D721Med (cell line): ENCODE measurements at places on chromosomes 4 and X.

DNA sequence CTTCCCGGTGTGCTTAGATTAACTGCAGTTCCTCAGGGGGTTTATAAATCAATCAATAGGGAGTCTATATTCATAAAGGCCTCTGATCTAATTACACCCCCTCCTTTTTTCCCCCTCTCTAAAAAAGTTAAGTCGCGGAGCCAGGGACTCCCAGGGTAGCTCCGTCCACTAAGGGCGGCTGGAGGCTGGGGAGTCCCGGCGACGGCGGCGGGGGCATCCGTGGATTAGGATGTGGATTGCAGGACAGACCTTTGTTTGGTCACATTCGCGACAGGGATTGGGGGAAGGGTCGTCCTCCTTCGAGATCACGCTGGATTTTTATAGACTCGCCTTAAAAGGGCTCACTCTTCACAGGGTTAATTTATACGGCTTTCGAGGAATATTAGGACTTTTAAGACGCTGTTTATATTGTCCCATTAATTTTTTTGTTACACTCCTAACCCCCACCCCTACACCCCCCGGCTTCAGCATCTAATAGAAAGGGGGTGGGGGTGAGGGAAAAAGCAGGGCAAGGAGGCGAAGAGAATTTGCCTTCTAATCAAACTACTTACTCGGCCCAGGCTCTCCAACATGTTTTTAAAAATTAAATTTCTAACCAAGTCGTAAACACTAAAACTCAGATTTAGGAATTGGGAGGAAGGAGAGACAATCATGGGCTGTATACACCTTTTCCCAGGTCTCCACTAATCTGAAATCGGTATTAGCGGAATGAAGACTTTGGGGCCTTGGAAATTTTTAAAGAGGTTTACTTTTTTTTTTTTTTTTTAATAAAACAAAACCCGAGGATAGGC, 8.5 kb downstream of the PITX2 start:
- no peak for DNase-seq

GRCh38 chr4:130511776-130512175, 1415.8 kb downstream of the C4orf33 start:
- no peak for DNase-seq

DNA sequence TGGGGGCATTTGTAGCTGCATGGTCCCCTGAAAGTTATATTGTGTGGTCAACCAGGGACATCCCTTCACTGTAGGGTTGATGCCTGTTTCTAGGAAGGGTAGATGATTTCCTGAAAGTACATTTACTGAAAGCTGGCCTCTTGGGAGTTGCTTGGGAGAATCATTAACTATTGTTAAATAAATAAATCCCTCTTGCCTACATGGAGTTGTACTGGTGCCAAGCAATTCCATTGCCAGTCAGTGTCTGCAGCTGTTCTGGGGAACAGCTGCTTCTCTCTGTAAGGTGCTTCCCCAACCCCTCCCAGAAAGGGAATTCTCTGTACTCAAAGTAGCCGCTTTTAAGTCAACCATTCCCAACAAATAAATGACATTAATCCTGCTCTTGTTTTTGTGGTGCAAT, 51.1 kb downstream of the C4orf51 start:
- no peak for DNase-seq

GRCh38 chr4:106316773-106317409, 541 bp downstream of the AIMP1 start:
- no peak for DNase-seq

- no peak for DNase-seq
These were observed 14.8 kb downstream of the PJA1 start for GRCh38 chrX:69150281-69150960.
